Inflammatory macrophage treated with lipopolysaccharide for 1 hour (primary cell): ENCODE measurements at places on chromosomes 5 and 9.

DNA sequence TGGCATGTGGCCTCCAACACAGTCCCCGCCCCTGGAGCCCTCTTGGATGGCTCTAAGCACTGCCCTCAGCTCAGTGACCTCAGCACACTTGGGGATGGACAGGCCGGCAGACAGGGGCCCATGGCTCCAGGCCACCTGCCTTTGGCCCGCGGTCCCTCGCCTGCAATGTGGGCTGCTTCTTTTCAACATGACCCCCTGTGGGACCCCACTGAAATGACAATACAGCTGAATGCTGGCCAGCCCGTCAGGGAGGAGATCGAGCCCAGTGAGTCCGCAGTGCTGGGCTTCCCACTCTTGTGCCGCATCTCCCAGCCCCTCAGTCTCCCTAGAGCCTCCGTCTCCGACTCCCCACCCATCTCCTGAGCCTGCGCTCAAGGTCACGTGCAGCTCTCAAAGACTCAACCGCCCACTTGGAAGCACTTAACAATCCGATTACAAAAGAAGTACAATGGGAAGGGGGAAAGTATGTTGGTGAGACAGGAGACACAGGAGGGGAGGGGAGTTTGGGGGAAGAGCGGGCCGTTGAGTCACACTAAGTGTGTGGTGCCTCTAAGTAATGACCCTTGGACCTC lies 238.9 kb downstream of the HSPA4 start:
- DNase-seq = no peak

DNA sequence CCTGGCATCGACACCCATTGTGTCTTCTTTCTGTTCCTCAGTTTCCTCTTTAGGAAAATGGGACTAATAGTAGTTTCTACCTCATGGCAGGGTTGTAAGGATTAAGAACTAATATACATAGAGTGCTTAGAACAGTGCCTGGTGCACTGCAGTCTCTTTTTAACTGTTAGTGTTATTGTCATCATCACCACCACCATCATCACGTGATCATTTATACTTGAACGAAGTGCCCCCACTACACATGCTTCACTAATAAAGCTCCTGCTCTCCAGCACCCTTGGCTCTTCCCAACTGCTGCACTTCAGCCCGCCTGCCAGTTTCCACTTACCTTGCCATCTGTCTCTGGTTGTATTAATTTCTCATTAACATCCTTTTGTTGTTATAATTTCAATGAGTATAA lies 35.8 kb upstream of the MAST4 start:
- DNase-seq = no peak

DNA sequence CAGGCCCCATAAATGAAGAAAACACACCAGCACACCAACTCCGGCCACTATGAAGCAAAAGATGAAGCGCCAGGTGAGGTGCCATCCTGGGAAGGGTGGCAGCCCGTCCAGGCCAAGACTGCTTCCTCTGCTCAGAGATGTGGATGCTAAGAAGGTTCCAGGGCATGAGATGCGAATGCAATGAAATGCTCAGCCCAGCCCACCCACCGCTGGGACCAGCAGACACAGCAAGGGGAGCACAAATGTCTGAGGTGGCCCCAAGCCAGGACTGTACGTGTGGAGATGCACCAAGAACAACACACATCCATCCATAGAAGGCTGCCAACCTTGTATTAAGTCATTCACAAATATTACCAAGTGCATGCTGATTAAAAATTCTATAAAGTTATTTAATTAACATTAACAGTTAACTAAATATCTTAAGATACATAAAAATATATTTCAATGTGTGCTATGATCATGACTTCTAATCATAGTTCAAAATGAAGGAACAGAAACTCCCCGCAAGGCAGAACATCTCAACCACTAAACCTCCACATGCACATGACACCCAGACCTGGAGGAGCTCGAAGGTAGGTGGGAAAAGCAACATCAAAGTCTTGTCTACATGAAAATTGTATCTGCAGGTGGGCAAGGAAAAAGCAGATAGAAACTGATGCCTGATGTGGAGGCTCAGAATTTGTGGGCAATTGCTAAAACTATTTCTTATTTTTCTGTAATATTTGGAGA lies 43.7 kb downstream of the BICD2 start:
- DNase-seq = no peak

- DNase-seq = no peak
Observed at GRCh38 chr5:119680080-119680479, 50.7 kb downstream of the FAM170A start.

DNA sequence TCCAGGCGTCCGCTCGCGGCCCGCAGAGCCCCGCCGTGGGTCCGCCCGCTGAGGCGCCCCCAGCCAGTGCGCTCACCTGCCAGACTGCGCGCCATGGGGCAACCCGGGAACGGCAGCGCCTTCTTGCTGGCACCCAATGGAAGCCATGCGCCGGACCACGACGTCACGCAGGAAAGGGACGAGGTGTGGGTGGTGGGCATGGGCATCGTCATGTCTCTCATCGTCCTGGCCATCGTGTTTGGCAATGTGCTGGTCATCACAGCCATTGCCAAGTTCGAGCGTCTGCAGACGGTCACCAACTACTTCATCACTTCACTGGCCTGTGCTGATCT lies 294 bp downstream of the ADRB2 start:
- peak; percentile 48 for DNase-seq
